ENCODE measurements at places on chromosomes 1 and 21. TPM values are rescaled to one million over a fixed set of nuclear protein-coding genes. Genes with fewer than 3 reads are reported as not detected.

DNA sequence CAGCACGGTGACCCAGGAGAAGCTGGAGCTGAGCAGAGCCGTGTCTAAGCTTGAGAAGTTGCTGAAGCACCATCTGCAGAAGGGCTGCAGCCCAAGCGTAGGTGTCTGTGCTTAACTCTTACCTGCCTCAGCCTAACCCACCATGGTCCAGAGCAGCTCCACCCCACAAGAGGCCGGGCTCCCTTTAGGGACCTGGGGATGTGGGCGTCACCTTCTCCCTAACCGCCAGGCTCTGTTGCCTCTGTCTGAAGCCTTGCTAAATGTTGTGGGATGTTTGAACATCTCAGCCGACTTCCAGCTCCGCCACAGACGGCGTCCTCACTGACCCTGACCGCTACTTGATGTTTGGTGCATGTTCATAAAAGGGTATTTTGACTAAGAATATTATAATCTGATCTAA, 20.4 kb upstream of the DIP2A start:
- H3K4me1 ChIP-seq = peaks cover 8% of the 10 kb centered on the region
- no peak for DNase-seq
- peaks cover 37% of the 10 kb centered on the region for H3K36me3 ChIP-seq
- H3K4me3 ChIP-seq = no peak overlapping the region

RSPH1 gene
- total RNA-seq = not detected

- H3K27ac ChIP-seq = no peak overlapping the region
- DNase-seq = no peak
- H3K27me3 ChIP-seq = no peaks in the 10 kb centered on the region
Measured at GRCh38 chr1:184801503-184801902, 46.8 kb upstream of the EDEM3 start.

SERINC2 gene
- not detected for total RNA-seq

TNN gene
- not detected for total RNA-seq

GRCh38 chr1:60245324-60245723, 171.8 kb upstream of the C1orf87 start:
- H3K4me1 ChIP-seq = no peaks in the 10 kb centered on the region
- H3K36me3 ChIP-seq = no peaks in the 10 kb centered on the region
- no peaks in the 10 kb centered on the region for H3K27me3 ChIP-seq

DNA sequence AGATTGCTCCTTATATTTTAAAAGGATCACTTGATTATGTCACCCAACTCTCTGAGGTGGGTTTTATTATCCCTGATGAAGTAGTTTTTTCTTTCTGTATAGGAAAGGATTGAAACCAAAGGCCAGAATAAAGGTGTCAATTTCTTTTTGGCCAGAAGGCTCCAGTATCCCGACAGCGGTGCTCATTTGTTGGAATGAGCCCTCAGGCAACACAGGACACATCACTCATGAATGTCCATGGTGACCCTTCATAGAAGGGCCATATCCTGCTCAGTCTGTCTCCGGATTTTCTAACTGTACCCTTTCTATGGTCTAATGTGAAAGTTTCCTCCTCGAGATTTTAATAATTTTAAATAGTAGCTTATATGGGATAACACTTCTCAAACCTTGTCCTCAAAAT, 171.3 kb upstream of the USP24 start:
- DNase-seq = no peak
- peaks cover 20% of the 10 kb centered on the region for H3K27me3 ChIP-seq
- H3K27ac ChIP-seq = no peak overlapping the region
- no peaks in the 10 kb centered on the region for H3K4me1 ChIP-seq

VWA1 gene
- total RNA-seq = 0.85 TPM

- no peak overlapping the region for H3K4me3 ChIP-seq
- H3K27me3 ChIP-seq = peaks cover 8% of the 10 kb centered on the region
Measured at GRCh38 chr1:5829414-5829813, 162.8 kb downstream of the NPHP4 start.

DNA sequence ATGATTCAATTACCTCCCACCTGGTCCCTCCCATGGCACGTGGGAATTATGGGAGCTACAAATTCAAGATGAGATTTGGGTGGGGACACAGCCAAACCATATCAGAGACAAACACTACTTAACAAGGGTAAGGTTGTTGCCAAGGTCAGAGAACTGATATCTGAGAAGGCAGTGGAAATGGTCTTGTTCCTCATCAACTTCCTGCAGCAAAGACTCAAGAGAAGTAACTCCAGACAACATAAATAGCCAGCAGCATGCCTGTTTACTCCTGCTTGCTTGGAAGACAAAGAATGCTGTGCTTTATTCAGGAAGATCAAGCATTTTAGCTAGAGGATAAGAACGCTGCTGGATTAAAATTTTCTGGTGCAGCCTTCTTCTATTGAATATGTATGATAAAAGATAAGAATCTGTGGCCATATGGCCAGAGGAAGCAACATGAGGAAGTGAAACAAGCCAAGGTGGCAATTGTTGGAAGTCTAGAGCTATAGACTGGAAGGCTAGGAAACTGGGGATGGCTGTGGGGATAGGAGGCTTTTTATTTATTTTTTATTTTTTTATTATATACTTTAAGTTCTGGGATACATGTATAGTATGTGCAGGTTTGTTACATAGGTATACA, 36.4 kb downstream of the DDAH1 start:
- H3K27ac ChIP-seq = no peak overlapping the region
- H3K4me3 ChIP-seq = no peak overlapping the region
- H3K4me1 ChIP-seq = no peaks in the 10 kb centered on the region
- H3K36me3 ChIP-seq = no peaks in the 10 kb centered on the region
- DNase-seq = no peak

- peaks cover 11% of the 10 kb centered on the region for H3K36me3 ChIP-seq
- H3K4me1 ChIP-seq = peaks cover 24% of the 10 kb centered on the region
- H3K4me3 ChIP-seq = no peak overlapping the region
- no peak for DNase-seq
- H3K27me3 ChIP-seq = no peaks in the 10 kb centered on the region
Measured at GRCh38 chr1:6867321-6867720, 82.1 kb downstream of the CAMTA1 start.

- H3K4me3 ChIP-seq = no peak overlapping the region
- no peaks in the 10 kb centered on the region for H3K4me1 ChIP-seq
- no peak overlapping the region for H3K27ac ChIP-seq
- DNase-seq = no peak
Measured at GRCh38 chr1:220886470-220887201, 7.4 kb downstream of the HLX start.

DNA sequence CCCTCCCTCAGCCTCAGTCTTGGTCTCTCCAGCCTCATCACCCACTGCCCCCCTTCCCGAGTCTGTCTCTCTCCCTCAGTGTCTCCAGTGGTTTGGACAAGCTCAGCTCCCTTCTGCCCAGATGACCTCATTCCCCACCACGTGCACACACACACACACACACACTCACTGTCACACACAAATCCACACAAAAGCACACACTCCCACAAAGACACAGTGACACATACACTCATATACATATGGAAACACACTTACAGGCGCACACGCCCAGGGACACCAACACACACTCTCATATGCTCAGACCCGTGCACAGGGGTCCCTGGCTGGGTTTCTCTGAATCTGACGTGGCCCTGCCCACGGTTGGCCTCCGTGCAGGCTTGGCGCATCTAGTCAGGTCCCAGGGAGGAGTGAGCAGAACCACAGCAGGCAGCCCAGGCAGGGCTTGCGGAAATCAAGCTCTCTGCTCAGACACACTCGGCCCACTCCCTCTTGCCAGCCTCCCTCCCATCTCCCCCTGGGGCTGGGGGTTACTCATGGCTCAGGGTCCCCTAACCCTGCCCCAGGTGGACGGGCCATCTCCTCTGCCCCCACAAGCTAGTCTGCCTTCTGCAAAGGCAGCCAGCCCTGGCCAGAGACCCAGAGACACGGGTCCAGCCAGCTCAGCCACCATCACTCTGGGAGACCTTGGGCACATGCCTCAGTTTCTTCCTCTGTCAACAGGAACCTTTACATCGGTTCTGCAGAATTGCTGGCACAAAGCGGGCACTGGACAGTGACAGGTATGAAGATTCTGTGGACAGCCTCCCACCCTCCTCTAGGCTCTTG, 38.5 kb upstream of the FAM131C start:
- no peak for DNase-seq
- peak overlapping the region; percentile 5 for H3K27ac ChIP-seq
- peaks cover 3% of the 10 kb centered on the region for H3K36me3 ChIP-seq
- no peak overlapping the region for H3K4me3 ChIP-seq

DNA sequence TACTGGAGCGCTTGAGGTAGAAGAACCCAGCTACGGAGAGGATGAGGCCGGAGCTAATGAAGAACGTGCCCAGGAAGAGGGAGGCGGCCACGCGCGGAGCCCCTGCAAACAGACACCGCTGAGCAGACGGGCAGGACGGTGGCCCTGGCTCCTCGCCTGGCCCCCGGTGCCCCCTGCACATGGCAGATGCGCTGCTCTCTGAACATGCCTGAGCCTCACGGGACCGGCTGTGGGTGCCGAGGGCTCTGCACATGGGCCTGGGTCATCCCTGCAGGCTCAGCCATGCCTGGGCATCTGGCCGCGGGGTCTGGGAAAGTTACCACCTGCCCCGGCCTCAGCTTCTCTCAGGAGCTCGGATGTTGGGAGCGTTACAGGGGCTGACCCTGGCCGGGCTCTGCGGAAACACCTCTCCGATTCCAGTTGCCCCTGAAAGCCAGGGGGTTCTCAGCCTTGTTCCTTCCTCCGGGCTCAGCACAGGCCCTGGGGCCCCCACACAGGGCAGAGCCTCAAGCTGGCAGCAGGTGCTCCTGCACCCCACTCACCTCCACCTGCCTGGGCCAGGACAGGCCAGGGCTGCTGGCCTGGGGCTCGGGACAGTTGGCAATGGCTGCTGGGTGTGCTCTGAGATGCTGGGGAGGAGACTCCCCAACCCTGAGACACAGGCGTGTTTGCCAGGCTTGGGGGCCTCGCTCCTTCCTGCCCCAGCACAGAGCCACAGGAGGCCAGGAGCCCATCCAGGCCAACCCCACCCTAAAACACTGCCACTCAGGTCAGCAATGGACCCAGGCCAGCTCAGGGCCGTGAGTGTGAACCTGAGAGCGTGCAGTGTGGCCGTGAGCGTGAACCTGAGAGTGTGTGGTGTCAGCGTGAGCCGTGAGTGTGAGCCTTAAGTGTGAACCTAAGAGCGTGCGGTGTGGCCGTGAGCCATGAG, 12.1 kb upstream of the RNF223 start:
- H3K36me3 ChIP-seq = peaks cover 4% of the 10 kb centered on the region
- no peak overlapping the region for H3K27ac ChIP-seq
- DNase-seq = no peak
- H3K4me1 ChIP-seq = peaks cover 1% of the 10 kb centered on the region
- no peak overlapping the region for H3K4me3 ChIP-seq

DNA sequence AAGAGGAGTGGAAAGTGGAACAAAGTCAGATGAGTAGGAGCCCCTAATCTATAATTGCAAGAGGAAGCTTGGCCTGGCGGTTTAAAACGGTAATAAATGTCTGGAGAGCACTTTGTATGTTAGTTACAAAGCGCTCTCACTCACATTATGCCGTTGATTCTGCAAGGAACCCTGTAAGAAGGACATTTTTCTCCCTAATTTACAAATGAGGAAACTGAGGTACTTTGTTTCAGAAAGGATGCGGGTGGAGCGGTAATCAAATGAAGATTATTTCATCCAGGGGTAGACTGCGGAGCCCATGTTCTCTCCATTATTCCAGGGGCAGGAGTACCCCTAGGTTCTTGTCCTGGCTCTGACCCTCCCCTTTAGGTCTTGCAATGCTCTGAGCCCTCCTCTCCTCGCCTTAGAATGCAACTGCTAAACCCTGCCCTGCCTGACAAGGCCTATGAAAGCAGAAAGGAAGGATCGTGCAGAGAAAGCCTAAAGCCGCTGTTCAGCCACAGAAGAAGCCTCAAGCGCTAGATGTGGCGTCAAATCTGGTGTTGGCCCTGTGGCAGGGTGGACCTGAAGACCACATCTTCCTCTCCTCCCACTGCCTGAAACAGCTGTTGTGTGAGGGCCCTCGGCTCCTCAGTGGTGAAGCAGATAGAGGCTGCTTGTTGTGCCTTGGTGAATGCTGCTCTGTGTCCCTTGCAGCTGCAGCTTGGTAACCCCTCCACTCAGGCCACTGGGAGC, 588 bp upstream of the PACC1 start:
- peak; percentile 45 for DNase-seq
- no peaks in the 10 kb centered on the region for H3K27me3 ChIP-seq
- H3K27ac ChIP-seq = peak overlapping the region; percentile 96
- peak overlapping the region; percentile 99 for H3K4me3 ChIP-seq
- H3K4me1 ChIP-seq = peaks cover 27% of the 10 kb centered on the region
- peaks cover 16% of the 10 kb centered on the region for H3K36me3 ChIP-seq

TDRD5 gene
- total RNA-seq = not detected

DNA sequence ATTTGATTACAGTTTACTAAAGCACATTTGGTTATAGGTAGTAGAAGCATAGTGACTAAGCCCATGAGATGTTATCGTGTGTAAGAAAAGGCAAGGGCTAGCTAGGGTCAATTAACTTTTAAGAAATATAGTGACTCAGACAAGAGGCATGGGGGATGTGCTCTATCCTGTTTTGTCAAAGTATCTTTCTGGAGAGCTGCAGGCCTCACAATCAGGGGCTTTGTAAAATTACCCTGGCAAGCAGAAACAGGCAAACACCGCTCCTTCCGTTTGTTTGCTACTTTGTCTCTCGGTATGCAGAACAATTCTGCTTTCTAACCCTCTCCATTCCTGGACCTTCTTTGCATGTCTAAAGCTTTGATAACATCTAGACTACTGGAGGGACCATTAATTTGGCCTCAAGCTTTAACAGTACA, 26.1 kb upstream of the ZNF697 start:
- H3K4me1 ChIP-seq = peaks cover 5% of the 10 kb centered on the region
- DNase-seq = no peak
- H3K4me3 ChIP-seq = no peak overlapping the region

DNA sequence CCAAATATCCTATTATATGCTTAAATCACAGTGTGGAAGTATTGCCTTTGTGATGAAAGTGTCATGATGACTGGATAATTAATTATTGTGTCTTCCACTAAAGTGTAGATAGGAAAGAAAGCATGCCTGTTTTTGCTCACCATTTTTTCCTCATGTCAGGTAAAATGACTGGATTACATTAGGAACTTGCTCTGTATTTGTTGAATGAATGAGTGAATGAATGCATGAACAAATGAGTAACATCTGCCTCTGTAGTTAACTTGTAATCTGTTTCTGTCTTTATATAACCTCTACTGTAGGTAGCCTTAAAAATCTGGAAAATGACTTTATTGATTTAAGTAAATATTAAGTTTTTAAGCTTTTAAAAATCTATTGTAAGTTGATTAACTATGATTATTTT, 2.9 kb upstream of the PTPRC start:
- peak overlapping the region; percentile 59 for H3K27ac ChIP-seq
- peak overlapping the region; percentile 8 for H3K4me3 ChIP-seq
- peaks cover 57% of the 10 kb centered on the region for H3K4me1 ChIP-seq
- H3K36me3 ChIP-seq = peaks cover 15% of the 10 kb centered on the region

GRCh38 chr1:159992161-159992560, 38.1 kb upstream of the SLAMF9 start:
- no peak overlapping the region for H3K4me3 ChIP-seq
- DNase-seq = no peak
- H3K27ac ChIP-seq = no peak overlapping the region
- H3K36me3 ChIP-seq = no peaks in the 10 kb centered on the region

DNA sequence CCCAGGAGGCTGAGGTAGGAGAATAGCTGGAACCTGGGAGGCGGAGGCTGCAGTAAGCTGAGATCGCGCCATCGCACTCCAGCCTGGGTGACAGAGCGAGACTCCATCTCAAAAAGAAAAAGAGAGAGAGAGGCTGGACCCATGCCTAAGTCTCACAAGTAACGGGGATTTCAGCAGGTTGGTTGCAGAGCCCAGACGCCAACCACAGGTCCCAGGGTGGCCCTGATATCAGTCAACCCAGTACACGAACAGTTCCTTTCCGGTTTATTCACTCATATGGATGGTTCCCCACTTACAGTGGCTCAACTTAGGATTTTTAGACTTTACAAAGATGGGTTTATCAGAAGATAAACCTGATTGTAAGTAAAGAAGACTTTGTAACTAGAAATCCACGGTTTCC, 40.9 kb downstream of the CLSTN1 start:
- peaks cover 27% of the 10 kb centered on the region for H3K4me1 ChIP-seq
- no peak overlapping the region for H3K27ac ChIP-seq
- peaks cover 6% of the 10 kb centered on the region for H3K36me3 ChIP-seq
- DNase-seq = no peak
